Hematopoietic multipotent progenitor cell treated with erythropoietin and hydrocortisone succinate and interleukin-3 and kit ligand, for 6 days (in vitro differentiated cells): ENCODE measurements at places on chromosomes 5 and 9.

GRCh38 chr9:5624655-5625054, 4.3 kb upstream of the RIC1 start:
- DNase-seq: no peak

- DNase-seq: peak; percentile 61
Measured at GRCh38 chr9:6702707-6703106, 55.1 kb upstream of the KDM4C start.

DNA sequence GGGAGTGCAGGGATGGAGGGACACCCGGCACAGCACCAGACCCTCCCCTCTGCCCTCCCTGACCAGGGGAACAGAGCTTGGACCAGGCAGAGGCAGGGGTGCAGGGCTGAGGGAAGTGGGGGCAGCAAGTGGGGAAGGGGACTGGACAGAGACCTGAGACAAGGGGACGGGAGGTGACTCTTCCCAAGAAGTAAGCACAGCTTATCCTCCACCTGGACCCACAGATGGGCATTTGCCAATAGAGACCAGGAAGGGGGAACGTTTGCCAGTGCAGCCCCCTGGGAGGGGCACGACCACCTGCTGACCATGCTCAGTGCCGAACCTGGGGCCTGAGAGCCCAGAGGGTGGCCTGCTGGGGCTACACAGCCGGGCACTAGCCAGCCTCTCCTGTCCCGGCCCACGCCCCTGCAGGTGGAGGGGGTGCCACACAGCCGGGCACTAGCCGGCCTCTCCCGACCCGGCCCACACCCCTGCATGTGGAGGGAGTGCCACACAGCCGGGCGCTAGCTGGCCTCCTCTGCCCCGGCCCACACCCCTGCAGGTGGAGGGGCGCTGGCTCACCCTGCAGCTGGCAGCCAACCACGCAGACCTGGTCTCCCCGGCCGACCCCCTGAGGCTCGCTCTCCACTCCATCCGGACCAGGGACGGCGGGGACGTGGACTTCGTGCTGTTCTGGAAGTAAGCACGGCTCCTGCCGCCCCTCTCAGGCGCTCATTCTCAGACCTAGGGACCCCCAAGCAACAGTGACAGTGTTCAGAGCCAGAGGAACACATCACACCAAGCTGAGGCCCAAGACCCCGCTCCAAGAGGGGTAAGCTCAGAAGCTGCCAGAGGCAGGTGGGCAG, 24.3 kb downstream of the GLT6D1 start:
- no peak for DNase-seq

DNA sequence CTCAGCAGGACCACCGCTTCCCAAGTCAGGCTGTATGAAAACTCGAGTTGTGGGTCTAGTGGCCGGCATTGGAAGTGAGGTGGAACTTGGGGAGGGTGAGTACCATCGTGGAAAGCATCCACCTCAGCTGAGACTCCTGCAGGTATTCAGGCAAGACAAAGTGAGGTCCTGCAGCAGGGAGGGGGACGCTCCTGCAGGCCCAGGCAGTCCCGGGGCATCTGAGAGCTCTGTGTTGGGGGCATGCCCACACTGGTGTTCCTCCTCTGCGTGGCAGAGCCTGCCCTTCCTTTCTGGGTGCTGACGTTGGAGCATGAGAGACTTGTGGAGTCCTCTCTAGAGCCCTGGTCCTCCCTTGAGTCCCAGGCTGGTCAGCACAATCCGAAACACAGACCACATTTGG, 187.7 kb downstream of the CACNA1B start:
- DNase-seq: no peak

DNA sequence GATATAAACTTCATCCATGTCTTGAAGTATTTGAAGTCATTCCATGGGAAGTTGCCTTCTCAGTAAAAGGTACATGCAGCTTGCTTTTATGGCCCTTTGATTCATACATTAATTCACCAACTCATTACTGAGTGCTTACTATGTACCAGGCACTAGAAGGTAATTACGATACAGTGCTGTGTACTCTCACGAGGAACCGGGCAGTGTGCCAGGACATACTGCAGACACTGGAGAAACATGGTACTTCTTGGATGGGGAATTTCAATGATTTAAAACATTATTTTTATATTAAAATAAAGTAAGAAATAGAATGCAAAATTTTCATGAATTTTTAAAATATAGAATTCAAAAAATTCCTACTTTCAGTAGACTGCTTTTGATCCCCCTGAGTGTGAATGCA, 71.4 kb upstream of the WDR41 start:
- no peak for DNase-seq

DNA sequence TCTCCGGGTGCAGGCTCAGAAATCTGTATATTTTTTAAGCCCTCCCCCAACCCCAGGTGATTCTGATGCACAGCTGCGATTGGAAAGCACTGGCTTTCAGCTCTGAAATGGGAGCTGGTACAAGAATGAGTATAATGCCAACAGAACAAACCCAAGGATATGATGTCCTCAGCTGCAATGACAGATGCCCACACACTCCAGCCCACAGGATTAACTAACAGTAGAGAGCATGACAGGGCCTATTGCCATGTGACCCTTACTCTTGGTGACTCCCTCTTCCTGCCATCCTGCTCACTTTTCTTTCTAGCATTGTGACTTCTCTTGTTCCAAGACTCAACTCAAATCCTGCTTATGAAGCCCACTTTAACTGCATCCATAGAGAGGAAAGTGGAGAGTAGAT, 174.5 kb downstream of the FGF18 start:
- DNase-seq: no peak

DNA sequence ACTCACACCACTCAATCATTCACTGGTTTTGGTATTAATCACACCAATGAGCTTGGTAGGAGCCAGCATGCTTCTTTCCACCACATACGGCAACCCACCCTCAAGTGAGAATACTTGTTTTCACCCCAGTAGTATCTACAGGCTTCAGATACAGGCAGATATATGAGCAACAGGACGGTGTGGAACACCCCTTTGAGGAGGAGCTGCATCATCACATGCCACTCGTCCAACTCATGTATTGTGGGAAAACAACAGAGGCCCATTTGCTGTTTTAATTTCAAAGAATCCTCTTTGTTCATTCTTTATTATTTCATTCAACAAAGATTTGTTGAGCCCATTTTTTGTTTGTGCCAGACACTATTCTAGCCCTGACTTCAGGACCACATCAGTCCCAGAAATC, 46.0 kb downstream of the RORB start:
- no peak for DNase-seq

DNA sequence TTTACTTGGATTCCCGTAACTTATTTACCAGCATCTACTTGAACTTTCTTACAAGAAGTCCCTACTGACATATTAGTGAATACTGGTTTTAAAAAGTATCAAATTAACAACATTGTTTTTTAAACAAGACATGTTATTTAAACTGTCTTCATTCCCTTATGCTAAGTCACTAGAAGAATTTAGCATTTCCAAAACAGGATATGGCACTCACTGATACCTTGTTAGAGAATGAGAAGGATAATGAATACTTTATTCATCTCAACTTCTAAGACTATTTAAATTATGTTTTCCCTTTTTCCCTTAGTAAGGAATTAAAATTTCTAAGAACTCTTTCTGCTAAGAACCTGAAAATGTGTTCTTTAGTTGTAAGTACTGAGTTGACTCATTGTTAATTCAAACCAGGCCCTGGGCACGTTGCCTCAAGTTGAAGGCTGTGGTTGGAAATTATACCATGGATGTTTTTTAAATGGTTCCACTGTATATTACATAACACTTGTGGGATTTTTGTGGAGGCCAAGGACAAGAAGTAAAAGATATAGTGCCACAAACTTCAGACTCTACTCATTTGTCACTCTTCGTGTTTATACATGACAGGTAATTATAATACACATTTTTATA, 219.0 kb upstream of the EDIL3 start:
- no peak for DNase-seq
